ENCODE measurements at places on chromosomes 11 and 22. TPM values are rescaled to one million over a fixed set of nuclear protein-coding genes. Genes with fewer than 3 reads are reported as not detected.

KRTAP5-2 gene
- not detected for total RNA-seq

SNU13 gene
- 171 TPM for total RNA-seq

SHISAL1 gene
- 5.7 TPM for total RNA-seq

GPR137 gene
- 30.8 TPM for total RNA-seq
